Vagina (tissue), 2 donors: ENCODE measurements at places on chromosomes 2 and 18. TPM values are rescaled to one million over a fixed set of nuclear protein-coding genes. Genes with fewer than 3 reads are reported as not detected.

The MZT2A gene
- total RNA-seq = 140 TPM

The CCDC141 gene
- 2.0 TPM for total RNA-seq

The ZNF512 gene
- total RNA-seq = 35.4 TPM

The KATNAL2 gene
- total RNA-seq = 5.2 TPM

The TMEM200C gene
- under 0.01 TPM for total RNA-seq

The COL4A4 gene
- total RNA-seq = 2.5 TPM

The IL1RL1 gene
- 10.6 TPM for total RNA-seq

The GREB1 gene
- 35.4 TPM for total RNA-seq

The INHBB gene
- 19.4 TPM for total RNA-seq
